ENCODE measurements at places on chromosomes 13 and 19. TPM values are rescaled to one million over a fixed set of nuclear protein-coding genes. Genes with fewer than 3 reads are reported as not detected.

DNA sequence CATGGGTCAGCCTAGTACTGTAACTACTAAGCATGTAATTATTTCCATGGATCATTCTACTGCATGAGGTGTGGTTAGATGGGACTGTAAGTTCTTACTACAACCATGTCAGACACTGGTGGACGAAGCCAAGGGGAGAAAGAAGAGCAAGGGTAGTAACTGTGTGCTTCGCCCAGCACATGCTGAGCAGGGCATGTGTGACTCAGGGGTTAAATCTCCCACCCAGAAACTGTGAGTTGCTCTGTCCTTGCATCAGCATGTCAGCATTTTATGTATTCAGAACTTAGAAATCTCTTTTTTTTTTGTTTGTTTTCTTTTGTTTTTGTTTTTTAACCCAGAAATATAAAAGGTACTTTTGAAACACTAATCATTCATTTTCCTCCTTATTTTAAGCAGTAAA is 436.6 kb upstream of the KLF12 start:
- DNase-seq: no peak

SSC5D gene
- 21.0 TPM for polyA plus RNA-seq

GRCh38 chr13:114282041-114282670 is 755 bp downstream of the UPF3A start:
- peak; percentile 76 for DNase-seq

DNA sequence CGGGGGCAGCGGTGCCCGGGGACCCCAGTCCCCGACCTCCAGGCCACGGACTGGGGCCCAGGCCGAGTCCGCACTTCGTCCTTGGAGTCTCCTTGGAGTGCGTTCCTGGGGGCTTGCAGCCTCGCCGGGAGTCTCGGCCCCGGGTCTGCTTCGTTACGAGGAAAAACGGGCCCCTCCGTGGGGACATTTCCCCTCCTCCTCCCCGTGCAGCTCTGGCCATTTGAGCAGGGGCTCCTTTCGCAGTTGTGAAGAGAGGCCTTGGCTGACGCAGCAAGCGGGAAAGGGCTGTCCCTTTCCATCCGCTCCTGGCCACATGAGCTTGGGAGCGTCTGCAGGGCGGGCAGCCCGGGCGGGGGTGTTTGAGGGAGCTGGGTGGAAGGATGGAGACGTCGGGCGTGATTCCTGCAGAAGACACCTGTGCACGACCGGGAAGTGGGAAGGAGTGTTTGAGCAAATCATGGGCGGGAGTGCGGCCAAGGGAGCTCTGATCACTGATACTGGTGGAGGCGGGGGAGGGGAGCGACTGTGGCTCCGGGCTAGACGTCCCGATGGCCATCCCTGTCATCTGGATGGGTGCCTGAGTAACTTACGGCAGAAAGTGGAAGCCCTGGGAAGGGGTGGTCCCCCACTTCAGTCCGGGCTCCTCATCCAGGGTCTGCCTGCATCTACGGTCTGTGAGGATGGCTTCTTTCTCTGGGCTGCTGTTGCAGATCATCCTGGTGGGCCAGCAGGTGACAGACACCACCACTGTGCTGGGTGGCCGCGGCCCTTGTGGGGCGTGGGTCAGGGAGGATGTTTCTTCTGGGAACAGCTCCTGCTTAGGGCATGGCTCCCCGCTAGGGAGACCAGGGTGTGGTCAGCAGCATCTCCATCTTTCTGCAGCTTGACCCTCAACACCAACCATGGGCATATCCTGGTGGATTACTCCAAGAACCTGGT is 736 bp downstream of the GPI start:
- peak; percentile 39 for DNase-seq

- DNase-seq: no peak
Observed at GRCh38 chr19:54903303-54903702, 2.6 kb upstream of the NCR1 start.

OR7C1 gene
- not detected for polyA plus RNA-seq

ZNF568 gene
- polyA plus RNA-seq: 25.2 TPM

Data from muscle of arm (tissue), 14 donors.